Activated CD4-positive, alpha-beta T cell treated with anti-CD3 and anti-CD28 coated beads for 24 hours (primary cell): ENCODE measurements at places on chromosomes 3 and 15.

DNA sequence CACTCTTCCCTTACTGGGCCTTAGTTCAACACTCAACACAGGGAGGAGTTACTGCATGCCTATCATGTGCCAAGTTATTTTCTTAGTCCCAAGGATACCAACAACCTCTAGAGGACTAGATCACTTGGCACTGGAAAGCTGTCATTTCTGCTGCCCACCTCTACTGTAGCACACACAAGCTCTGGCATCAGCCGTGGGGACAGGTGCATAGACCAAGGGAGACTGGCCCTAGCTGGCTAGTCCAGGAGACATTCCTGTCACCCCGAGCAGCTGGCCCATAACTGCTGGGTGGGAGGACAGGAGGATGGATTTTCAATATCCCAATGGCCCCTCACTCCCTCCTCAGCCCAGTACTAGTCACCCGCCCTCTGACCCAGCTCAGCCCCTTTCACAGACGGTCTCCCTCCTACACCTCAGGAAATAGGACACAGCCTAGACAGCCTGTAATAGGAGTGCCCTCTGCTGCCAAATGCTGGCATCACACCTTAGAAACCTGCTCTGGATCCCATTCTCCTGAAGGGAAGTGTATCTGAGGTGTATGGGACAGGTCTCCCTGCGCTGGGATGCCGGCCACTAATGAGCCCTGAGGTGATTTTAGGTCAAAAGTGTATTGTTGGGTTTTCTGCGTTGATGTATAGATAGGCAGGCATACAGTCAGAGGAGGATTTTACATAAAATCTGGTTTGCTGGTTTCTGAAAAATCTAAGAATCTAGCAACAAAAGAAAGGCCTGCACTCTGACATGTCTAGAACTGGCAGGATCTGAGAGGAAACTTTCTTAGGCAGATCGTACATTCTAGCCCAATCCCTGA lies 3.4 kb upstream of the DZIP1L start:
- DNase-seq: peak; percentile 24

DNA sequence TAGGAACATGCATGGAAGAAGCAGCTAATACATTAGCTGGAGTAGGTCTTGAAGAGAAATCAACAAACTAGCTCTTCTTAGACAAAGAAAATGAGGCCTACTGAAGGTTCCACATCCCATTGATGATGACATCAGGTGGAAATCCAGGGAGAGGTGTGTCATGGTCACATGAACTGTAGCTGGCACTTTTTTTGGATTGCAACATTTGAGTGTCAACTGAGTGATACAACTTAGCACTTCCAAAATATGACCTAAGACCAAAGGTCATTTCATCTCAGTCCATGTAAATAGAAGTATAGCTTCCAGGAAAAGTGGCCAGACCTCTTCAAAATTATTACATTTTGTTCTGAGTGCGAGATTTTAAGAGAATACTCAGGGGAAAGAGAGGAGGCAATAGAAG lies 117.2 kb upstream of the MEIS2 start:
- no peak for DNase-seq

DNA sequence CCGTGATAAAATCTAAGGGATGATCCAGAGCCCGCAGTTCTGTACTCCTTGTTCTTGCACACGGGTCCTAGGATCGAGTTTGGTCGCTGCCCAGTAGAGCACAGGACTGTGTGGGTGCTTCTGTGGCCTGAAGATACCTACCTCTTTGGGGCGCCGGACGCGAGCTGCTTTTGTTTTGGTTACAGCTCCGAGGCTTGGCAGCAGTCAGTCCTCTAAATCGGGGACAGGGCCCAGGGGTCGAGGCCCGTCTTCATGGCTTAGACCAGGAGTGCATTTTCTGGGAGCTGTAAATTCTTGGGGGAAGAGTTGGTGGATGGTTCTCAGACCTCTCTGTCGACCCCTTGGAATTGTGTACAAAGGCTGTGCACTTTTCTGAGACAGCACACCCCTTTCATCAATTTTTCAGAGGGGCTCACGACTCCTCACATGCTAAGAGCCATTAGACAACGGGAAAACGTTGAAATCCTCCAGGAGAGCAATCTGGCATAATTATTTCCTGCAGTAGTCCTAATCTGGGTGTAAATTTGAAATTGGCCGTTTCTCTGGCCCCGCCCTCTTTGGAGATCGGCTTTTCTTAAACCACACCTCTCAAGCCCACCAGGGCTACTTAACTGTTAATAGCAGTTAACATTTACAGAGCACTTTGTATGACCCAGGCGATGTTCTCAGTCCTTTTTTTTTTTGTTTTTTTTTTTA lies 928 bp downstream of the CEP97 start:
- peak; percentile 6 for DNase-seq

DNA sequence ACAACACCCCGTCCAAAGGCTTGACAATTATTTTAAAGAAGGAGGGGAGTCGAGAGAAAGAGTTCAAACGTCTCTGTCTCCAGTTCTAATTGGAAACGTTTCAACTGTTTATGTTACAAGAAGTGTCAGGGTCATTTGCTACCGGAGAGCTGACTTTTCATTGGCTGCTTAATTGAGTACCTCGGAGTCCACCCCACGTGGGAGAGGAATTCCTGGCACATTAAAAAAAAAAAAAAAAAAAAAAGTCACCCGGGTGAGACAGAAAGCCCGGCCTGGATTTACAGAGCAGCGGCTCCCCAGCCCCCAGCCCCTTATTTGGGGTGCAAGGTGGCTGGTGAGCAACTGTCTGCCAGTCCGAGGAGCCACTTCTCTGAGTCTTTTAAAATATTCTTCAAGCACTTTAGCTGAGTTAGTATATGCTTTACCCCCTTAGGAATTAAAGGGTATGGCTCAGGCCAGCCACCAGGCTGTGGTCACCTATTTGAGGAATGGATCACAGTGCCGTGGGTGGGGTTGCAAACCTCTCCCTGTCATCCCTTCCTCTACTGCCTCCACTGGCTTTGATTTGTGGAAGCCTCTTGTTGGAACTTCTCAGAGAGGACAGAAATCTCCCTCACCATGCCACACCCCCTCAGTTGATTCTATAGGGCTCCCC lies 3.9 kb upstream of the TLE3 start:
- DNase-seq: no peak

DNA sequence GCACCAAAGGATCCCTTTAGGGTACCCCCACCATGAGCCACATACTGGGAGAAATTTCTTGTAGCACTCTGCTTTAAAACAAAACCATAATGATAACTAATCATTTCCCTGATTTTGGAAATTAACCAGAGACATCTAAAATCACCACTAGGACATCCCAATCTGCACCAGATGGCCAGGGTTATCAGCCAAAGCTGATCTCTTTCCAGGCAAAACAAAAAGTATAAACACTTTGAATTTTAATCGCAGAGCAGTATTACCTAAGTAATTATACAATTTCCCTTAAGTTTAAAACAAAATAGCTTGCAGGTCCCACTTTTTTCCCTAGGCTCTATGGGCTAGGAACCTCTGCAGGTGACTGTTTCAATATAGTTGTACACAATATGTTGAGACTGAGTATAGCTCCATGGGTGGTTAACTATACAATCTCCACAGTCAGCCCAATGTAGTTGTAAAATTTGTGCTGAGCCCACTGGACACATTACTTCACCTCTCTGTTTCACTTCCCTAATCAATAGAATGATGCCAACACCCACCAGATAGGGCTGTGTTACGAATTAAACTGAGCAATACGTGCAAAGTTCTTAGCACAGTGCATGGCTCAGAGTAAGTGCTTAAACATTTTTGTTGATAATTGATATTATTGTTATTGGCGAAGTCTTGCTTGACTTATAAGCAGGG lies 629 bp upstream of the NOX5 start:
- no peak for DNase-seq

DNA sequence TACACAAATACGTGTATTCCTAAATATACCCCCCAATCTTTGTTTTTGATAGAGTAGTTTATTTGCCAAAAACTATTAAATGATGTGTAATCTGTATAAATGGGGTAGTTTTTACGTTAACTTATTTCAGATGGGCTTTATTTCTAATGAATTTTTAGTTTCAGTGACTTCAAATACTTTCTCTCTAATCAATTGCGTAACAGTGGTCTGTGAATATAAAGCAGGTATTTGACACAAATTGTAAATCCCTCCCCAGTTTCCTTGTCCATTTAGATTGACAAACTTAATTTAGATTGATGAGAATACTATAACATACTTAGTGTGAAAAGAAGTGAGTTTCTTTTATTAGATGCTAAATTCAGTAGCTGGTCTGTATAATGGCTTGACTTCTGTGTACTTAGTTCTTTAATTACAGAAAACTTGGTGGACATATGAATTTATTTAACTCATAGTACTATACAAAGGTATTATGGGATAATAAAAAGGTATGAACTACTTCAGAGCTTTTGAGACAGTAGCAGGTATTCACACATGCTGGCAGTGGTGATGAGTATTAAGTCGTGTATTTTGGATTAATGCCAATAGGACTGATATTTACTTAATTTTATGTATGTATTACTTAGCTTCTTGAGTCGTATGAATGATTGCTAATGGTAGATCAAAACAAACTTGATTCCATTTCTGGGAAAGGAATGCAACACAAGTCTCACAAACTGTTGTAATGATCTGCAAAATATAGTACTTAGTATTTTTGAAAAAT lies 81.6 kb downstream of the STT3B start:
- no peak for DNase-seq

GRCh38 chr15:73048624-73049295 lies 3.5 kb upstream of the NEO1 start:
- DNase-seq: no peak

- DNase-seq: no peak
Observed at GRCh38 chr3:55571913-55572312, 84.8 kb upstream of the WNT5A start.

DNA sequence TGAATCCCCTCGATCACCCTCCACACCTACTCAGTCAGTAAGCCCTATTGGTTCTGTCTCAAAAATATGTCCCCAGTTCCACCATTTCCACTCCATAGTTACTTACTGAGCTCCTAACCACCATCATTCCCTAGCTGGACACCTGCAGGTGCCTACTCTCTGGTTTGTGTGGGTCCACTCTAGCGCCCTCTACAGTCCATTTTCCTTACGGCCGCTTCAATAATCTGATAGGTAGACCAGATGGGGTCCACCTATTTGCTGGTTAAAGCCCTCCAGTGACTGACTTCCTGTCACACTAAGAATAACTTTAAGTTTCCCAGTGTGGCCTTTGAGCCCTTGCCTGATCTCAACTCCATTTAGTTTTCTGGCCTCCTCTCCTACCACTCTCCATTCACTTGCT lies 5.0 kb downstream of the GXYLT2 start:
- no peak for DNase-seq
